Mesenchymal stem cell (in vitro differentiated cells and primary cell): ENCODE measurements at places on chromosomes 5 and 9.
A peak's percentile ranks its signal among the peaks of the same experiment; 100 is the strongest.

DNA sequence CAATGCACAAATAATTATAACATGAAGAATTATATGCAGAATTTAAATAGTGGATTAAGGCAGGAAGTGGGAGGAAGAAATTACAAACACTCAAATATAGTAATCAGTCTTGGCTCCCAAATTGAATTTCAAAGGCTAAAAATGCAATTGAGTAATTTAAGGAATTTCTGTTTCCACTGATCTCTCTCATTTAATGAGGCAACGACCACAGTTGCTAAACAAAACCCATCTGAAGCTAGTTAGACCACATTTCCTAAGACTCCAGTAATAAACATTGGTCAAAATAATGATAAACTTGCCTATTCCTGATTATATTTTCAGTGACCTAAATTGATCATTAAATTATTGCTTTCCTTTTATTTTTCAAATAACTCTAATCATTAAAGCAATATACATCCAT, 174.3 kb upstream of the GRIN3A start:
- no peak for DNase-seq

DNA sequence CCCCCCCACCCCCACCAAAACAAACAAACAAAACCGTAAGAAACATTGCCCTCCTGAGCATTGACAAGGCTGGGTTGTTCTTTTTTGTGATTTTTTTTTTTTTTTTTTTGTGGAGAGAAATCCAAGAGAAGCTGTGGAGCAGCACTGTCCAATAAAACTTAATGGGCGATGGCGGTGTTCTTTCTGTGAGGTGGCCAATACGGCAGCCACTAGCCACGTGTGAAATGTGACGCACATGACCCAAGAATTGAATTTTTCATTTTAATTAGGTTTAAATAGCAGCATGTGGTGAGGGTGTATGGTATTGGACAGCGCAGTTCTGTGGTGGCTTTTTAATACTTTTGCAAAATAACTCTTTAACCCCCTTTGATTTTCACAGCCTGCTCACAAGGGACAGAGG, 251.1 kb downstream of the PDZD2 start:
- no peak for DNase-seq

- no peak for DNase-seq
Observed at GRCh38 chr5:132222649-132223038, 5.0 kb downstream of the P4HA2 start.

- DNase-seq: peak; percentile 82
Observed at GRCh38 chr5:9156282-9156681, 389.6 kb downstream of the SEMA5A start.

DNA sequence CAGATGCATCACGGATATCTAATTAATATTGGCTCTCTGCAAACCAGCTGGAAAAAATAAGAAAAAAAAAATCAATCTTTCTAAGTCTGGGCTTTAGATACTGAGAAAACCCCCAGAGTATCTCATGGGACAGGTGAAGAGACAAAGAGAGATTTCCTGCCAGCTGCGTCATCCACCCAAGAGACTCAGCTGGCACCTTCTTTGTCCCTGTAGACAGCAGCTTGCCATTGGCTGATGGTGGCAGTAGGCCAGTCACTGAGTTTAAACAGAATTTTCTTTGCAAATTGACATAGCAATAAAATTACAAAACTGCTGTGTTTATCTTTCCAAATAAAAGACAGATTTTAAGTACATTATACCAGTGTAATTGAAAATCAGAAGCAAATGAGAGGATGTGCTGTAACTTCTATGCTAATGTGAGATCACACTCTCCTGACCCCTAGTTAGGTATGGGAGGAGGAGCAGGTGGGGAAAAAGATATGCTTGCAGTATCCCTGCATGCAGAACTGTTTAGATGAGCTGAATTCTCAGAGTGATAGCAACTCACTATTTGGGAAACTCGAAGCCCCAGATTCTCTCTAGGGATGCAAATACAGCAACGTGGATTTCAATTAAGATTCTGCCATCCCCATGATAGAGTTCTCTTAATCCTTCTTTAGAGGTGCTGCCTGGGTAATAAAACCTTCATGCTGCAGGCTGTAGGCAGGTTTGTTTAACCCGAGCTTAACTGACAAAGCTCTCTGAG, 72.2 kb downstream of the NMUR2 start:
- DNase-seq: no peak

GRCh38 chr5:30921388-30921787, 272.1 kb upstream of the CDH6 start:
- no peak for DNase-seq

DNA sequence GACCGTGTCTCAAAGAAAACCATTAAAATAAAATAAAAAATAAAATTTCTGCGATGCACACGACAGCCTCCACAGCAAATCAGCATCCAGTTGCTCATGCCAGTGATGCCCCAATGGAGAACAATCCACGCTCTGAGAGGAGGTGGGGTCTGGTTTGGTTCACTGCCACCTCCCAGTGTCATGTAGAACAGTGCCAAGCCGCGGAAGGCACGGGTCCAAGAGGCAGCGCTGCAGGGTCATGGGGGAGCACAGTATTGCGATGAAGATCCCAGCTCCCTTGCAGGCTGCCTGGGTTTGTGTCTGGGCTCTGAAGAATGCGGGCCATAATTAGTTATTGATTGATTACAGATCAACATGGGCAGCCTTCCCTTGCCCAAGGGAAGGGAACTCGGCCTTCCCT, 6.1 kb upstream of the CACFD1 start:
- DNase-seq: no peak

DNA sequence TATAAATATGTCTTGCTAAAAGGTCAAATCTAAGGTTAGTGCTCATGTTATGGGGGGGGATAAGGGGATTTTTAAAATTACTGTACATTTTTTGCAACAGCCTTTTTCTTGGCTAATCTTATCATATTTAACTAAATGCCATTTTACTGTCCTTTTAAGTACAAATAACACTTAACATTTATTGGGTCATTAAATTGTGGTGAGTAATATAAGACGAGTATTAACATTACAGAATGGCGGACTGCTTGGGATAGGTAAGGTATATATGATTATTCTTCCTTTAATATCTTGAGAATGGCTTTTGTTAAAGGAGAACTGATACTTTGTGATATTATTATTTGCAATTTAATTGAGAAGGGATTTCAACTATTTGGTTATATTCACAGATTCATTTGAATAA, 33.2 kb downstream of the GPR151 start:
- no peak for DNase-seq

DNA sequence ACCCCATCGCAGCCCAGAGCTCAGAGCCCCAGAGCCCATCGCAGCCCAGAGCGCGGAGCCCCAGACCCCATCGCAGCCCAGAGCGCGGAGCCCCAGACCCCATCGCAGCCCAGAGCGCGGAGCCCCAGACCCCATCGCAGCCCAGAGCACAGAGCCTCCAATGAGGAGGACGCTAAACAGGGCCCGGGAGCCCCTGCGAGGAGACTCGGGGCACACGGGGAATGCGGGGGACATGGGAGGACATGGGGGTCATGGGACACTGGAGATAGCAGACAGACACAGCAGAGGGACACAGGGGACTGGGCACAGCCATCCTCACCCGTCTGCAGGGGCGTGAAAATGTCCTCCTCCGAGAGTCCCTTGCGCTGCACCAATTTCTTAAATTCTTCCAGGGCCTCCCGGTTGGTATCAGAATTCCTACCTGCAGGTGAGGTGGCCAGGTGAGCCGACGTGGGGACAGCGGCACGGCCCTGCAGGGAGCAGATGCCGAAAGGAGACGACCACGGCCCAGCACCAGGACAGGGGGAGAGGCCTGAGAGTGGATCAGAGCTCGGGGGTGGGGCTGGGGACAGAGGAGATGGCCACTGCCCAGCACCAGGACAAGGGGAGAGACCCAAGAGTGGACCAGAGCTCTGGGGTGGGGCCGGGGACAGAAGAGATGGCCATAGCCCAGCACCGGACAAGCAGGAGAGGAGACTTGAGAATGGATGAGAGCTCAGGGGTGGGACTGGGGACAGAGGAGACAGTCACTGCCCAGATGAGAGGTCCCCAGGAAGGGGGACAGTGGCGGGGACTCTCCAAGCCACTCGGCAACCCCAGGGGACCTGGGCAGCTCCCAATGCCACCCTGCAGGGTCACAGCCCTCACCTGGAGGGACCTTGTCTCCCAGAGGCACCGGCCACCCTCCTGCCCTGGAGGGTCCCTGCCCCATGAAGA, 2.8 kb downstream of the OBP2B start:
- DNase-seq: no peak

DNA sequence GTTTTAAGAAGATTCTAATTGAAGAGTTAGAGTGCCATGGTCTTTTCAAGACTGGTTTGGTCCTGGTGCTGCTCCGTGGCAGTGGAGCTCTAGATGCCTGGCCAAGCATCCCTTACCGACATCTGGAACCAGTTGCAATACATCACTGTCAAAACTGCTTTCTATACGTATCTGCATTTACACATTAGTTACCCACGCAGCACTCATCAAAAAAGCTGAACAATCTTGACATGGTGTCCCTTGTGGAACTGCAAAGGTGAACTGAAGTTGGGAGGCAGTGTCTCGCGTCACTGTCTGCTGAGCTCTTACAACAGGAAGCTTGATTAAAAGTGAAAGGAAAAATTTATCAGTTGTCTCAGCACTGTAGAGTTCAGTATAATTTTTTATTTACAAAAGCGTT, 82.6 kb downstream of the PBX3 start:
- DNase-seq: no peak

DNA sequence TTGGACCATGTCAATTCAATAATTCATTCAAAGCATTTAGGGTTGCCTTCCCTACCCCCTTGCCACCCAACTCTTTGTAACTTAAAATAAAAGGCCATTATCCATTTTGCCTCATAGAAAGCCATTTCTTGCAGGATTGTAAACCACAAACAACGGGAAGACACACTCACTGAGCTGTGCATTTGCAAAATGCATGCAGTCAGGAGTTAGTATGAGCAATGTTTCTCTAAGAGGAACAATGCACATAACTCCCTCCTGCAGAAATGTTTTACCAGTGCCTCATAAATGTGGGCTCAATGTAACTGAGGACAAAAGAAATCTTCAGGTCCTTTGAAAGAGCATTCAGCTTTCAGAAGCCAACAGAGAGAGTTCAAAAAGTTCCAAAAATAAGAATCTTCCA, 98.5 kb upstream of the ABCA1 start:
- no peak for DNase-seq

DNA sequence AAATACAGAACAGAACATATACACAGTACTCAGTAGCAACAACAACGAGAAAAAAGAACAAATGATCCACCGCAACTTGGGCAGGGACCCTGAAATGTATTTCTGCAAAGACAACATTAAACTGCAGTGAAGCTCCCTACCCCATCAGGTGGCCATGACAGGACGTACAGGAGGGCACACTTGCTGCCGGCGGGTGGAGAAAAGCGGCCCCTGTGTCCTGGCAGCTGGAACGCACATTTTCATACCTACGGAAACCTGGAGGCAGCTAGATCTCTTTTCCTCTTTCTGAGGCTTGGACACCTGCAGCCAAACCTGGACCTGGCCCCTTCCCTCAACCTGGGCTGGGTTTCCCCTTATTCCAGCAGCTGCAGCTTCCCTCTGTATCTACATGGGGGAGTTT, 42.2 kb upstream of the ZNF354B start:
- DNase-seq: no peak

DNA sequence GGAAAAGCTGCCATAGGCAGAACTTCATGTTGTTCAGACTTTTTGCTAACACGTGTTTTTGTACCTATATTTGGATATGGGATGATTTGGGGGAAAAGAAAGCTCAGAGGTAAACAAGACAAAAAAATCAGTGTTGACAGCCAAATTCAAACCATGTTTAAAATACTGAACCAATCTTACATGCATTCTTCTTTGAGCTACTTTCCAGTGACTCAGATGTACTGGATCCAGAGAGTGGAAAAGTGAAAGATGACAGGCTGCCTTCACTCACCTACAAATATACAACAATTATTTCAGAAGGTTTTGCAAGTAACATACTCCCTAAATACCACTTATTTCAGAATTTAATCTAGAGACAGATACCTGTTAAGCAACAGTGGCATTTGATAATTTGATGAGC, 165.7 kb downstream of the MPDZ start:
- DNase-seq: no peak

GRCh38 chr9:32344551-32345182, 39.8 kb upstream of the ACO1 start:
- peak; percentile 34 for DNase-seq

DNA sequence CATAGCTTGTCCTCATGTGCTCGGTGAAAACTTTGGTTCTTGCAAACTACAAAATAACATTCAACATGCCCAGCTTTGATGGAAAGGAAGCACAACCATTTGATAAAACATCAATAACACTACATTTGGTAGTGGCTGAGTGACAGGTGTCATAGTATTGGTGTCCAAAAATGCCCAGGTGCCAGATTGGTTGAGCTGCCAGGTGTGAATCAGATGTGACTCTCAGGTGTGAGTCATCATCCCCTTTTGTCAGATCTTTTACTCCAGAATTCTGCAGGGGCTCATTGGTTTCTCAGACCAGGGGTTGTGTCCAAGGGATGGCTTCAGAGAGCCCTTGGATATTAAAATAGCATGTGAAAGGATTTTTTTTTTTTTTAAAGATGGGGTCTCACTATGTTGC, 22.5 kb upstream of the POMT1 start:
- no peak for DNase-seq

DNA sequence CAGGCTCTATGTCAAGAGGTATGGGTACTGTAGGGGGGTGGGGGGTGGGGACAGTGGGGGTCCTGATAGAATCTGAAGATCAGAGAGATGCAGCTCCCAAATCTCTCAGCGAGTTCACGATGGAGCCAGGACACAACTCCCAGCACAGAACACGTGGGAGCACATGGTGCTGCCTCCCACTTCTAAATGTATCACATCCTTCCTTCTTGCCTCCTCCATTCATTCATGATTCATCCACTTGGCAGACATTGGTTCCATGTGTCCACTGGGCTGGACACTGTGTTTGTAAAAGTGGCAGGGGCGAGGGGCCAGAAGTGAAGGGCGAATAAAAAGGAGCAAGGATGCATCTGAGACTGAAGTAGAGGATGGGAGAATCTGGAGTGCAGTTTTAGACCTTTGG, 33.9 kb downstream of the SH3TC2 start:
- DNase-seq: no peak

- DNase-seq: peak; percentile 52
Observed at GRCh38 chr5:83026930-83027687, 50.1 kb downstream of the TMEM167A start.

GRCh38 chr5:96149546-96149945, 187.9 kb upstream of the ELL2 start:
- DNase-seq: peak; percentile 55

GRCh38 chr5:148848393-148849031, 22.1 kb downstream of the ADRB2 start:
- DNase-seq: no peak

DNA sequence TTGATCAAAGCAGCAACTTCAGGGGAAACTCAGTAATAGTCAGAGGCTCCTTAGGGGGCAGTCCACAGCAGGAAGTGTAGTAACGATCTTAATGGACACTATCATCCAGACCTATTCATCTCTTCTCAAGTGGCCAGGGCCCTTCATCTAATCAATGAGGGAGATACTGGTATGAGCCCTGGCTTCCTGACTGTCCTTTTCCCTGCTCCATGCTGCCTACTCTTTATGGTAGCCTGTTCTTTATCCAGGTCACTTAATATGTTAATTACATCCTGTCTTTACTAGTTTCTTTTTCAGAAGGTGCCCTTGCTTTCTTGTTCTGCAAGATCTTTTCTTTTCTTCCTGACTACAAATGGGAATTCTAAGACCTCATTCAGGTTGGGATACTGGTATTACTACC, 197.1 kb downstream of the CAVIN4 start:
- DNase-seq: no peak

GRCh38 chr9:135997090-135998015, 36.2 kb upstream of the UBAC1 start:
- no peak for DNase-seq
